Midbrain (tissue), 1 donor: ENCODE measurements at places on chromosomes 1 and 21.

DNA sequence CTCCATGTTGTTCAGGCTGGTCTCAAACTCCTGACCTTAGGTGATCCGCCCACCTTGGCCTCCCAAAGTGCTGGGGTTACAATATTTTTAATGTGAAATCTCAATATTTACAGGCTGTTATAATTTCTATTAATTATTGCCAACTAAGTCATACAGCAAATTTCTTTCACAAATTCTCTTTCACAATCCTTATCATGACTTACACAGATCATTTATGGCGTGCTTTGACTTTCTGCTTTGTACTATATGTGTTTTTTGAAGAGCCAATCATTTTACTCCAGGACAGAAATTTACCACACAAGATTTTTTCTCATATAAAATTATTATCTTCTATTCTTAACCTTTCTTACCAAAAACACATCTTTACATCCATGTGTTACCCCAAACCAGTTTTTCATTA lies 1729.9 kb downstream of the NCAM2 start:
- no peak for DNase-seq

GRCh38 chr1:234208351-234208750 lies 164.9 kb upstream of the COA6 start:
- DNase-seq: no peak

GRCh38 chr1:72122099-72122880 lies 160.0 kb downstream of the NEGR1 start:
- DNase-seq: no peak

DNA sequence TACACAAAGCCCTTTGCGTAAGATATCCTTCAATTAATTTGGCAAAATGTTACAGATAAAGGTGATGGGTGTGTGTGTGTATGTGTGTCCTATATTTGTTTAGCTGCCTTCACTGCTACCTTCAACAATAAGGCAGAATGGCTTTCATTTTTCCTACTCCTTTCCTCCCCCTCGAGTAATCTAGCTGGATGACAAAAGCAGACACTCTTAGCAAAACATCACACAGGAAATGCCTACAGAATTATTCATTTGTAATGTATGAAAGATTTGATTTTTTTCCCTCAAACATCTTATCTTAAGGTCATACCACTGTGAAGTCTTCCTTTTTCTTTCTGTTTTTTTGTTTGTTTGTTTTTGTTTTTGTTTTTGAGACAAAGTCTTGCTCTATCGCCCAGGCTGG lies 10.6 kb downstream of the PTPN22 start:
- no peak for DNase-seq

- no peak for DNase-seq
Observed at GRCh38 chr1:173356191-173356762, 120.9 kb upstream of the PRDX6 start.

DNA sequence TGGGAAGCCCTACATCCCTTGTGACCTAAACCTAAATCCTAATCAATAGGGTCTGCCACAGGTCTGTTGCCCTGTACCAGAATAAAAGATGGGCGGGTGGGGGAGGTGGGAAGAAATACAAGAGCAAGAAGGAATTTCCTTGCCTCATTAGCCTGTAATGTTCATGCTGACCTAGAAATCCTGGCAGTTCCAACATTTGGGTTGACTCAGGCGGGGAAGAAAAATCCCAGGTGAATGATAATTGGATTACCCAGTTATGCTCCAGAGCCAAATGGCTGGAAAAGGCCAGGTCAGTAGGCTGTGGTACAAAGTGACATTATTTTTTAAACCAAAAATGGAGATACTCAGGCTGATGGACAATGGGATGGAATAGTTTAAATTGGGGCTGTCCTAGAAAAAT lies 27.3 kb upstream of the A3GALT2 start:
- no peak for DNase-seq

DNA sequence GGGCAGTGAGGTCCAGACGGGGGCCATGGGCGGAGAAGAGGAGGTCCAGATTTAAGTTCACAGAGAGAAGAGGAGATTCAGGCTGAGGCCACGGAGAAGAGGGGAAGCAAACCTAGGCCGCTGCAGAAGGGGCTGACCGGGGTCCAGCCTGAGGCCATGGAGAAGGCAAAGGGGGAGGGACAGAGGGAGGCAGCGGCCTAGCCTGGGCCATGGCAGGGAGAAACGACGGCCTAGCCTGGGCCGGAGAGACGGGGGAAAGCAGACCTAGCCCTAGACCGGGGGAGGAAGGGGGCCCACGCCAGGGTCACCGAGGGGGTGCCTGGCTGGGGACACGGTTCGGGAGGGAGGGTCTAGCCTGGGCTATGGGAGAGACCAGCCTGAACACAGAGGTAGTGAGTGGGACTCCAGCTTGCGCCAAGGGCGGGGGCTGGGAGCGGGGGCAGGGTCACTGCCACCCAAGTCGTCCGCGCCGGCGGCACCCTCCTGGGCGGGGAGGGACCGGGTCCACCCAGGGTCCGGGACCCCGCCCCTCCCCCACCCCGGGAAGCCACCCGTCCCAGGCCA lies 459 bp downstream of the CAPZB start:
- DNase-seq: no peak

DNA sequence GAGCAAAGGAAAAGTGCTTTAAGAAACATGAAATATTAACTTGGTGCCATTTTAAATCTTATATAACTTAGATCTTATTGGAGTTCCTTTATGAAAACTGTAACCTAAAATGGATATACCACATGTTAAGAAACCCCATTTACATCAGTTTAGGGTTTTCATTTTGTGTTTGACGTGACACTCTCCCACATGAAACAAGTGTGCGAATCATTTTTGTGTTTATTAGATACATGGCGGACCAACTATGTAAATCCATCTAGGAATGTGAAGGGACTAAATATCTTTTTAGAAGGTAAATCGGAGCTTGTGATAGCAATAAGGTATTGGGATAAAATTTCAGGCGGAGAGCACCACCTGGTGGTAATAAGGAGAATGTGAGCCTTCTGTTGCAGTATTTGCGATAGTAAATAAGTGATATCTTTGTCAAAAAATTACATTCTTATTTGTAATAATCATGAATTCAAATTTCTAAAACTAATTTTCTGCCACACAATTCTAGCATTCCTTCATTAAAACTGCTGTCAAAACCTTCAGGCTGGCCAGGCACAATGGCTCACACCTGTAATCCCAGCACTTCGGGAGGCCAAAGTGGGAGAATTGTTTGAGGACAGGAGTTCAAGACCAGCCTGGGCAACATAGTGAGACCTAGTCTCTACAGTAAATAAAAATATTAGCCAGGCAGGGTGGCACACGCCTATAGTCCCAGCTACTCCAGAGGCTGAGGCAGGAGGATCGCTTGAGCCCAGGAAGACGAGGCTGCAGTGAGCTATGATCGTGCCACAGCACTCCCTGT lies 31.3 kb downstream of the SMAP2 start:
- DNase-seq: peak; percentile 70

DNA sequence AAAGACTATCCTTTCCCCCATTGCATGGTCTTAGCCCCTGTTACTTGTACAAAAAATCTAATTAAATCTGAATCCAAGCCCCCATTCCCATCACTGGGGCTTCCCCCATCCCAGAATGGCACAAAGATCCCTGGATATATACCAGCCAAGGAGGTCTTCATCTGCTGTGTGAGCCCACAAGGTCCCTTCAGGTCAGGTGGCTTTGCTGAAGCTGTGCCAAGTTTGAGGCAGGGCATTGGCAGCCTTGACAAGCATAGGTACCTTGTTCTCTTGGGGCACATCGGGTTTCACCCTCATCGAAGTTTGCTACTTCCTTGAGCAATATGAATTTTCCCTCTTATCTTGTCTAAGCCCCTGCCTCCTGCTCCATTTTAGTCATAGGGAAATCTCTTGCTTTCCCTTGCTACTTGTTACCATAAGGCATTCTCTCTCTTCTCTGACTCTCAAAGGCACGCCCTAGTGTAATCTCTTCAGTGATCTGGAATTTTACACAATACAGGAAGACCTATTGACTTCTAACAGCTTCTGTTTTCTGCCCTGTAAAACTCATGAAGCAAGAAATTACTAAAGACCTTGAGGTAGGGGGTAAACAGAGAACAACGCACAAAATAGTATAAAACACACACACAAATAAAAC lies 71.4 kb upstream of the COG2 start:
- DNase-seq: no peak

DNA sequence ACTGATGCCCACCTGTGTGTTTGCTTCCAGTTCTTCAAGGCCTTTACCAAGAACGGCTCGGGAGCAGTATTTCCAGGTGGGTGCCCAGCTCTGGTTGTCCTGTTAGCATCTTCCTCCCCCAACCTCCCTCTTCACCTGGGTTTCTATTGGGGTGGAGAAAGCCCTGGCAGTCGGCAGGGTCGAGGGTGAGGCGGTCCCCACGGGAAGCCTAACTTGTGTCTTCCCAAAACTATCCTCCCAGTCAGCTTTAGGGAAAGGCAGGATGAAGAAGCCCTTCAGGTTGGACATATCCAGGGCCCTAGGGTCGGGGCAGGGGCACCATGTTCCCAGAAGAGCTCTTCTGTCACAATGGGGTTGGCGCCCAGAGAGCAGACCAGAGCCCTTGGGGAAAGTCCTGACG lies 20.6 kb downstream of the QSOX1 start:
- no peak for DNase-seq

DNA sequence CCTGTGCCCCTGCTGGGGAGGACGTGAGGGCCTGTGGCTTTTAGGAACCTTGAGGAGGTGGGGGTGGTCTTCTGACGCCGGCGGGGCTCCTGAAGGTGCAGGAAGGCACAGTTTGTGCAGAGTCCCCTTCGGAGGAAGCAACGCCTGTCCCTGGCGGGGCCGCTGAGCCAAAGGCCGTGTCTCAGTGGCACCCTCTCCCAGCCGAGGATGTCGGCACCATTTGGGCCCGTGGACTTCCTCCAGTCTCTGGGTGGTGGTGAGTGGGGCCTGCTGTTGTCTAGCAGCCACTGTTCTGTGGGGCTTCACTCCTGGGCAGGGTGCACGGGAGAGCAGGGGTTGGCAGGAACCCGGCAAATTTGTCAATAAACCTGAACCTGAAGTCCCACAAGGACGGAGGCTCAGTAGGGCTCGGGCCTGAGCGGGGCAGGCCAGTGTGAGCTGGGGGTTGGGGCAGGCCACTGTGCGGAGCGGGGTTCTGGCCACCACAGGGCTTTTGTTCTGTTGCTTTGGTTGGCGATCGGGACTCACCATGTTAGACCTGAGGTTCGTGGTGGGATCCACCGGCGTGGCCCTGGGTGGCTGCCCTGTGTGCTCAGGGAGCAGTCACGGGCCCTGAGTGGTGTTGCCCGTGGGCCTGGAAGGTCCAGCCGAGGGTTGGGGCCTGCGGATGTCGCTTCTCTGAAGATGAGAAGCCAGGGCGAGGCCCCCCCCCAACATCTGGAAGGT lies 64.8 kb downstream of the SKI start:
- DNase-seq: no peak

- DNase-seq: no peak
Observed at GRCh38 chr1:221444346-221444745, 297.5 kb downstream of the DUSP10 start.

- no peak for DNase-seq
Observed at GRCh38 chr21:33825419-33825818, 90.2 kb downstream of the ATP5PO start.

GRCh38 chr1:225462429-225462713 lies 34.5 kb upstream of the LBR start:
- no peak for DNase-seq

- no peak for DNase-seq
Observed at GRCh38 chr21:35677298-35677841, 383.0 kb downstream of the SETD4 start.

GRCh38 chr21:40373761-40374160 lies 473.2 kb downstream of the DSCAM start:
- DNase-seq: no peak

- DNase-seq: no peak
Observed at GRCh38 chr1:220119043-220119512, 25.1 kb downstream of the IARS2 start.

DNA sequence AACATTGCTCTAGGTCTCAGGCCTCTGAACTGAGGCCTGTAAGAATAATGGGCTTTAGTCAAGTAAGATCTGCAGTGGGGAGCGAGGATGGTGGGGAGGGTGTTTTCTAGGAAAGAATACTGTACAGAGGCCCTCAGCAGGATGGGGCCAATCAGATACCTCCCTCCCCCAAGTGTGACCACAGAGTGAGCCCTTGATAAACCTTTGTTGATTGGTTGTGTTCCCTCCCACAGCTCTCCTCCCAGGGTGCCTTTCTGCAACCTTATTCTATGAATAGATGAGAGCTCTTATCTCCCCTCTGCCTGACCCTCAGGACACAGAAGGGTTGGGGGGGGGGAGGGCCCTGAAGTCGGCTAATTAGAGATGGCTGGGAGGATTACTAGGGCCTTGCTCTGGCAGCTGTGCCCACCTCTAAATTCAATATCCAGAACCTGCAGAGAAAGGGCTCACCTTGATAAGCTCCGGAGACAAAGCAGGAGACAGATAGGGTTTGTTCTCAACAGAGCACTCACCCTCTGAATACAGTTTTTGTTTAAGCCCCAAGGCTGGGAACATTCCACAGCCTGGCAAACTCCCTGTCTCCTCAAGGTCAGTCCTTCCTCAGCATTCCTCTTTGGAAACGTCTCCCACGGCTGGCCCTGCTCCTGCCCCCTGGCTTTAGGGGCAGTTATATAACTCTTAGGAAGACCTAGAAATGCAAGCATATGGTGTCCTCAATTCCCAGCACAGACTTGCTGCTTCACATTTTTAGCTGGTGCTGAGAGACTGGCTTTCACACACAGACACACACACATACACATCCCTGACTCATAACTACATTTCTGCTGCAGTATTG lies 42.9 kb downstream of the ATP1A1 start:
- peak; percentile 22 for DNase-seq

GRCh38 chr1:105785021-105785420 lies 1271.5 kb upstream of the PRMT6 start:
- DNase-seq: no peak

DNA sequence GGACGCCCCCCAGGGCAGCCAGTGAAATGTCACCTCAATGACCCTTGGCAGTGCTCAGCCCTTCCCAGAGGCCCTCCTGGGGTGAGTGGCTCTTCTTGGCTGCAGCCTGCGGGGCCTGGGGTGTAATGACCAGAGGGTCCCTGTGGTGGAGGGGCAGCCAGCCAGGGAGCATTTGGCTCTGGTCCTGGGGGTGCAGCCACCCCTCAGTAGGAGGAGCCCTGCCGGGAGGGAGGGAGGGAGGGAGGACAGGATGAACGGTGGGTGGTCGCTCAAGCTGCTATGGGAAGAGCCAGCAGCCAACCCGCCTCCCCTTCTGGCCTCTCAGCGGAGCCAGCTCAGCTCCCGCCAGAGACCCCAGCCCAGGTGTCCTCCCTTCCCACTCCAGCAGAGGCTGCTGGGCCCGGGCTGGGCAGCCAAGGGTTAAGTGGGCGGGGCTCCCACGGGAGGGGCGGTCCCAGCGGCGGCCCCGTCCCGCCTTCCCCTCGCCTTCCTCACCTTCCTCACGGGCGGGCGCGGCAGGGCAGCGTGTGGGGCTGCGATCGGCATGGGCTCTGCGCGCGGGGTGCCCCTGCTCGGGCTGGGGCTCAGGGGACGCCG lies 9.0 kb upstream of the PLCH2 start:
- no peak for DNase-seq

DNA sequence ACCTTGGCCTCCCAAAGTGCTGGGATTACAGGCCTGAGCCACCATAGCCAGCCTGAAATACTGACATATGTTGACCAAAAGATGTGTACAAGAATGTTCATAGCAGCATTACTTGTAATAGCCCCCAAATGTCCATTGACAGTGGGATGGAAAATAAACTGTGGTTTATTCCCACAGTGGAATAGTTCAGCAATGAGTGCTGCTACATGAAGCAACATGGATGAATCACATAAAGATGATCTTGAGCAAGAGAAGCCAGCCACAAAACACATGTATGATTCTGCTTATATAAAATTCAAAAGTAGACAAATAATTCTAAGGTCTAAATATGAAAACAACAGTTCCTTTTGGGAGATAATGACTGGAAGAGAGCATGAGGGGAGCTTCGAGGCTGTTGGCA lies 9.1 kb upstream of the CREG1 start:
- no peak for DNase-seq

- DNase-seq: no peak
Observed at GRCh38 chr1:4380564-4381168, 273.7 kb upstream of the AJAP1 start.
